CD8-positive, alpha-beta memory T cell (primary cell): ENCODE measurements at places on chromosomes 11 and 22. TPM values are rescaled to one million over a fixed set of nuclear protein-coding genes. Genes with fewer than 3 reads are reported as not detected.

DNA sequence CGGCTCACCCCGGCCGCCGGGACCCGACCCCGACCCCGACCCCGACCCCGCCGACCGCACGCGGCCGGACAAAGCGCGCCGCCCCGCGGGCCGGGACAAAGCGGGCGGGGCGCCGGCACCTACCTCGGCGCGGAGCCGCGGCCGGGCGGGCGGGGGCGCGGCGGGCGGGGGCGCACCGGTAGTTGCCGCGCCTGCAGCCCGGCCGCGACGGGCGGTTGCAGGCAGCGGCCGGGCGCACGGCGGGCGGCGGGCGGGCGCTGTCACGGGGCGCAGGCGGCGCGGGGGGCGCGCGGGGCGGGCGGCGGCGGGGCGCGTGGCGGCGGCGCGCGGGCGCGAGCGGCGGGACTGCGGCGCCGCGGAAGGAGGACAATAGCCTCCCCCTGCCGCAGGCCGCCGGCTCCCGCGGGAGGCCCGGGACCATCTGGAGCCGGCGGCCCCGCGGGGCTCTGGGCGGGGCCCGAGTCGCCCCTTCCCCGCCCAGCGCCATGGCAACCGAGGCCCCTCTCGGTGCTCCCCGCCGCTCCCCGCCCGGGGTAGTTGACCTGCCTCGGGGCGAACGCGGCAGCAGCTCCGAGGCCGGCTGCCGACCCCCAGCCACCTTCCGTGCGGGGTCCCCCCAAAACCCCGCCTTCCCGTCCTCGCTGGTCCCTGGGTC, 851 bp downstream of the SPTBN2 start:
- DNase-seq, result no peak

DNA sequence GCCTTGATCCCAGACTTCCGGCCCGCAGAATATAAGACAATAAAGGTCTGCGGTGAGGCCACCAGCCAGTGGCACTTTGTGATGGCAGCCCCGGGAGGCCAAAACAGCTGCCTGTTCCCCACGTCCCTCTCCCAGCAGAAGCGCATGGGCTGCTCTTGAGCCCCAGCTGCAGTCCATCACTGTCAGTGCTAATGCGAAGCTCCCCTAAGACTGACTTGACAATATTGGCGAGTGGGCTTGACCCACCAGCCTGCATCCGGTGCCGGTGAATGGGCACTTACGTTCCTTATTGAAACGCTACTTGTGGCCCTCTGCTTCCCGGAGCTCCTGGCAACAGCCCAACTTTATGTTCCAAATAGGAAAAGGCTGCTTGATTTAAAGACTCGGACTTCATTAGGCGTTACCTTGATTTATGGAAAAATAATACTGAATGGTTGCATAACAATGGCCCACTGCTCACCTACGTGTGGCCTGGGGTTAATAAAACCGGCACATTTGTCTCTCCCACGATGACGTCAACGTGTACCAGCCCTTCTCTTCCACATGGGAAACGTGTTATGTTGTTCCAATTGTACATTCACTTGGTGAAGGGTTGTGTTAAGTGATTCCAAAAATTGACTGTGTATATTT, 93.4 kb upstream of the SEPTIN5 start:
- no peak for DNase-seq

- no peak for DNase-seq
Observed at GRCh38 chr11:92744929-92745585, 224.4 kb upstream of the MTNR1B start.

- no peak for DNase-seq
Observed at GRCh38 chr11:67370351-67371076, 2.9 kb downstream of the CLCF1 start.

APOBEC3B gene
- polyA plus RNA-seq, result 0.55 TPM

CPT1B gene
- polyA plus RNA-seq, result 0.40 TPM

MRGPRF gene
- polyA plus RNA-seq, result not detected

- no peak for DNase-seq
Observed at GRCh38 chr11:129289350-129290040, 86.2 kb upstream of the BARX2 start.

NXPE2 gene
- polyA plus RNA-seq, result not detected

DNA sequence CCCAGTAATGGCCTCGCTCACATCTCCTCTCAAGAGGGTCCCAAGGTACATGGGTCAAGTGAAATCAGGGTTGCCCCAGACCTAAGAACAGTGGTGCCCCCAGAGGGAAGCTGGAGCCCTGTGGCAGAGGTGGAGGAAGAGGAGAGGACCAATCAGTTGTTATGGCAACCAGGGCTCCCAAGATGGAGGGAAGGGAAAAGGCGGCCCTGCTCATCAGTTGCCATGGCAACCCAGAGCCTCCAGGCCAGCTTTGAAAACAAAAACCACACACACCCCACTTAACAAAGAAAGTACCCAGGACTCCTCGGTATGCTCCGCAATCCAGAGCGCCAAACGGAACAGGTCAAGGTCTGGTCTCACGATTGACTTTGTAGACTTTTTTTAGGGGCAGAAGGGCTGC, 53.5 kb upstream of the SLC35C1 start:
- no peak for DNase-seq

DNA sequence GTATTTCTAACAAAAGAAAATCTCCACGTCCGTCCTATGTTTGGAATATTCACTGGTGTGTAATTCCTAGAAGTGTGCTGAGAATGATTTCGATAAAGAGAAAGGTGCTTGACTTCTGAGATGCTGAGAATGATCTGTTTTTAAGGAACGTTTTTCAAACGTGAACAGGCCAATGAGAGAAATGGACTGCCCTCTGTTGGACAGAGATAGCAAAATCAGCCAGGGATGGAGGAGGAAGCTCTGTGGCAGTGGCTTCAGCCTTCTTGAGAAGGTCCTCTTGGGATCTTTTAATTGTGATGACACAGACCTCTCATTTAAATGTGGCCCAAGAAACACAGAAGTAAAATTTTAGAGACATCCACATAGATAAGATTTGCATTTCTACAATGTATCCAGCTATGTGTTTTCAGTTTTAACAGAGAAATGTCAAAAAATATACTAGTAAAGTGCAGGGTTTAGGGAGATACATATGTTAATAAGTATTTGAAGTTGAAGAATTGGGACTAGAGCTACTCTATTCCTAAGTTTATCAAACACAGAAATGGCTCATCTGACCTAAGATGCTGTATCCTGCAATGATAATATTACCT, 84.0 kb upstream of the RCN1 start:
- DNase-seq, result no peak

GRCh38 chr22:22235558-22235957, 9.0 kb upstream of the VPREB1 start:
- DNase-seq, result peak; percentile 4

DNA sequence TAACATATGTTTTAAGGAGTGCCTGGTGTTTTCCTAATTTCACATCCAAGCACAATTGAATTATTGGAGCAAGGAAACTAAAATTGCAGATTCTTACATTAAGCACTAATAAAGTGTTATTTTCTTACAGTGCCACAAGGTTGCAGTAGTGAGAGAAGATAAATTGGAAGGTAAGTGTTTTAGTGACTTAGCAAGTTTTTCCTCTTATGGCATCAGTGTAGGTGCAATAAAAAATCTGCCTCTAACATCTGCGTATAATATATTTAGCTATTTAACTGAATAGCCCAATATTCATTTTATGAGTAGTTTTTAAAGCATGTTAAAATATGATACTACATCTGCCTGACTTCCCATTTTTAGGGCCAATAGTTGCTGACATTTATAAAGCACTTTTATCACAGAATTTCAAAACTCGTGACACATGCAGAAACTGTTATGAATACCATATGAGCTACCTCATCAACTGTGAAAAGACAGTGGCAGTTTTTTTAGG, 19.0 kb downstream of the POLD3 start:
- DNase-seq, result no peak

- no peak for DNase-seq
Observed at GRCh38 chr11:92386577-92386976, 162.0 kb downstream of the FAT3 start.

C11orf52 gene
- not detected for polyA plus RNA-seq

GGT5 gene
- polyA plus RNA-seq, result not detected

DNA sequence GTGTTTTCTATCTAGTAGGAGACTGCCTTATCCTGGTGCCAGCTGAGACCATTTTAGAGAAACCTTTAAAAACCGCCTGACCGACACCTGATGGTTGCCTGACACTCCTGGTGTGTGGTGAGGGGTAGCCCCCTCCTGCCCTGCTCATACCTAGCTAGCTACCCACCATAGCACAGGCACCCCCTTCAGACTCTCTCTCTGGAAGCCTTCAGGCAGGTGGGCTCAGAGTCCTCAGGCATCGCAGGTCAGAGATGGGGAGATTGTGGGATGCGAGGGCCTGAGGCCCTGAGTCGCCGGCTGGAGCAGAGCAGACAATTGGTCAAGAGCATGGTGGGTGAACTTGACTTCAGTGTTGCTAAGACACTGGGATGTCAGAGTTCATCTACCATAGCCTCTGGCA, 424.6 kb downstream of the BRD1 start:
- no peak for DNase-seq

DNA sequence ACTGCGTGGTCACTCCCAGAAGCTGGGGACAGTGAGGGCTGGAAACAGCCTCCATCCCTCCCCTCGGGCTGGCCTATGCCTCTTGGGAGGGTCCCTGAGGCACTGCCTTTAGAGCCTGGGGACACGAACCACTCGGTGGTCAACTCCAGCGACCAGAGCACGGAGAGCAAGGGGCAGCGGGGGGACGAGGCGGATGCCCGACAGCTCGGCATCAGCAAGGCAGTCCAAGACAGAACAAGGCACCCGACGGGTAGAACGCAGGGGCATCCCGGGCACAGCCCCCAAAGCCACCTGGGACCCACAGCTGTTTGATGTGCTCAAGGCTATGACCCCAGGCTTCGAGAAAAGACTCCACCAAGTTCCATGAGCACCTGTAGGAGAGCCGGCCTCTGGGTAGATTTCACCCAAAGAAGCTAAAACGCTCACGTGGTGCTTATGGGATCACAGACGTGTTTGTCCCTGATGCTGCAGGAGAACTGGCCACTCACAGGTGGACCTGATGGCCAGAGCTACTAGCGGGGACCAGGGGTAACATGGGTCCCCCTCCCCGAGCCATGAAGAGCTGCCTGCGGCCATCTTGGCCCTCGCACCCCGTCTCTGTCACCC, 510 bp upstream of the LSP1 start:
- no peak for DNase-seq

GRCh38 chr22:50179937-50180726, 5.6 kb upstream of the TRABD start:
- no peak for DNase-seq

DNA sequence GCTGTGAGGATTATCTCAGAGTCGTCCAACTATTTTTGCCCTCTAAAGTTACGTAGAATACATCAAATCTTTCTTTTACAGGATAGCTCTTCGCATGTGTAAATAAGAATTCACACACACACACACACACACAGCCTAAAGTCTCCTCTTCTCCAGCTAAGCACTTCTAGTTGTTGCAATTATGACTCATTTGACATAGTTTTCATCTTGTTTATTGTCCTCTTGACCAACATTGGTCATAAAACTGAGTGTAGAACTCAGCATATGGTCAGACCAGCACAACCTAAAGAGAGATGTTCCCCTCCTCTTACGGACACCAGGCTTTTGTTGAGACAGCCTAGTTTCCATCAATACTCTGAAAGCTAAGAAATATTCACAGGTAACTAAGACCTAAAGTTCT, 234.2 kb downstream of the BLID start:
- no peak for DNase-seq

PHOX2A gene
- not detected for polyA plus RNA-seq

DNA sequence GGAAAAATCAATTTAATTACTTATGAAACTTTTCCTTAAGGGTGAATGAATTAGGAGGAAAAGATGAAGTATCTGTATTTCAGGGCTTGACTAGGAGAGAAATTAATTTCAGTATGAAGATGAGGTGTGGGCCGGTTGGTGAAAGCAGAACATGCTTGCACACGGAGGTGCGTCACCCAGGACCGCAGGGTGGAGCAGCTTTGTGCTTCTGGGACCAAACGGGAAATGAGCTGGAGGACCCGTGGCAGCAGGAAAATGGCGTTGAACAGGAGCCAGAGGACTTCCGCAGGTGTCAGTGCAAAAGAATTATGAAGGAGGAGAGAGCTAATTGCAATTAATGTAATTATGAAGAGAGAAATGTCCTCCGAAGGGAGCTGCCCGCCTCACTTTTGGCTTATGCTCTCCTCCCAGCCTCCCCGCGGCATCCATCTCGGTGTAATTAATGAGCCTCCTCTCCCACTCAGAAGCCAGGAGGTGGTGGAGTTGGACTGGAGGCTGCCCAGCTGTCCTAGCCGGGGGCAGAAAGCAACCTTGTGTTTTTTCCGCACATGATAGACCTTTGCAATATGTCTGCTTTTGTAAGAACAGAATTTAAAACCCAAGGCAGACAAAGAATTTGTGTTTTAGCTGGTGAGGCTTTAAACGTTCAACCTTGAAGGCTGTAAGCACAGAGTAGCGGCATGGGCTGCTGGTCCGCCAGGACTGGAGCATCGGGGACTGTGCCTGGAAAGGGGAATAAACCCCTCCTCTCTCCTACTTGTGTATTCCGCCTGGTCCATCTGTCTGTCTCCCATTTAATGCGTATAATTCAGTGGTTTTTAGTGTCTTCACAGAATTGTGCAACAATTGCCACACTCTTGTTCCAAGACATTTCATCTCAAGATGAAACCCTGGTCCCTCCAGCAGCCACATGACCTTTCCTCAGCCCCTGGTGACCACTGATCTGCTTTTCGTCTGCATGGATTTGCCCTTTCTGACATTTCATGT, 180.6 kb downstream of the TBC1D22A start:
- DNase-seq, result no peak

UCP3 gene
- 0.36 TPM for polyA plus RNA-seq

LUZP2 gene
- not detected for polyA plus RNA-seq

OR8D1 gene
- polyA plus RNA-seq, result not detected

GRCh38 chr11:1639102-1639620, 9.6 kb downstream of the KRTAP5-5 start:
- no peak for DNase-seq

GRCh38 chr22:49975543-49976389, 15.2 kb downstream of the PIM3 start:
- no peak for DNase-seq

GRCh38 chr11:74849525-74850391, 99.1 kb downstream of the XRRA1 start:
- DNase-seq, result no peak

UVRAG gene
- 17.1 TPM for polyA plus RNA-seq

DEUP1 gene
- polyA plus RNA-seq, result not detected

DNA sequence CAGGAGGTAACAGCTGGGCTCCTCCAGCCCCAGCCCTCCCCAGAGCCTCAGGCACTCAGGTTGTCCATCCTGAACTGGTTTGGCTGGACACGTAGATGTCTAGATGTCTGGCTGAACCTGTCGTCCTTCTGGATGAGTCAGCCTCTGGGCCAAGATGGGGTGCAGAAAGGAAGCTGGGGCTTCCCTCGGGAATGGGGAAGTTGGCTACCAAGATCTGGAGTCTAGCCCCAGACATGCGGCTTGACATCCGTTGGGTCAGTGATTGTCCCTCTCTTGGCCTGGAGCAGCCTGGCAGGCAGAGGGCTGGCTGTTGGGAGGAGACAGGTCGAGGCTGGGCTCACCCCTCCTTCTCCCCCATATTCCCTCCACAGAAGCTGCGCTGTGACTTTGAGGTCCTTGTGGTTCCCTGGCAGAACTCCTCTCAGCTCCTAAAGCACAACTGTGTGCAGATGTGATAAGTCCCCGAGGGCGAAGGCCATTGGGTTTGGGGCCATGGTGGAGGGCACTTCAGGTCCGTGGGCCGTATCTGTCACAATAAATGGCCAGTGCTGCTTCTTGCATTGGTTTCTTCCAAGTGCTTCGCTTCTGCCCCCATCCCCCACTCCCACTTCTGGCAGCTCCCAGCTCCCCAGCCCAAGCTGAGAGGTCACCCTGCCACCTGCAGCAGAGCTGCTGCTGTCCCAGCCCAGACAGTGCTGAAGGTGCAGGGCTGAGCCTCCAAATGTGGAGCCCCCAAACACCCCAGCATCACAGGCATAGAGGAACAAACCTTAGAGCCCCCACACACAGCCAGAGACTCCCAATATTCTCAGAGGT, 1.3 kb downstream of the CST6 start:
- DNase-seq, result no peak
